ENCODE measurements at places on chromosomes 6 and 20.

- DNase-seq: no peak
These were observed 7.5 kb downstream of the HSPA12B start for GRCh38 chr20:3739926-3740451.

DNA sequence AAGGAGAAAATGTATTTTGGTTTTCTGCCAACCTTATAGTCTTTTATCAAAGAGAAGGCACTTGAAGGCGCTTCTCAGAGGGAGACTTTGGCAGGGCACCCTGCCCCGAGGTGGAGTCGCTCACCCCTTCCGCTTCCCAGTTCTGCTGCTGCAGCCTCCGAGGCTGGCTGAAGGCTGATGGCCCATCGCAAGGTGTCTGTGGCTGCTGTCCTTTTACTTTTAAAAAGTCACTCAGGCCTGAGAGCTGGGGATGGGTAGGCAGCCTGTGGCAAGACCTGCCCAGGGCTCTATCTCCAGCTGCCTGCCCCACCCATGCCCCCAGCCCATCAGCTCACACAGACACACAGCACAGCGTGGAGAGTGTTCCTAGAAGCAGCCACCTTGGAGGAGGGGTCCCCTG lies 206.6 kb upstream of the CST7 start:
- DNase-seq: no peak

DNA sequence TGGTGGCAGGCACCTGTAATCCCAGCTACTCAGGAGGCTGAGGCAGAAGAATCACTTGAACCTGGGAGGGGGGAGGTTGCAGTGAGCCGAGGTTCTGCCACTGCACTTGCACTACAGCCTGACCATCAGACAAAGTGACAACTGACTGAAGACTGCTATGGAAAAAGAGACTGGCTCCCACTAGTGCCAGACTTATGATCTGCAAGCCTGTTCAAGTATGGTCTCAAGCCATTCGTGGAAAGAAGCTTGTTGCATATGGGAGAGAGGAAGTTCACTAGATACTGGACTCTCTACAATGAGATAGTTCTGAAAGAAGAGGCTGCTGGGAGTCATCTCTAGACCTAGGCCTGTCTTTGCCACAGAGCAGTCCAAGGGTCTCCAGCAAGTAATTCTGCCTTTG lies 26.7 kb downstream of the MDN1 start:
- no peak for DNase-seq

DNA sequence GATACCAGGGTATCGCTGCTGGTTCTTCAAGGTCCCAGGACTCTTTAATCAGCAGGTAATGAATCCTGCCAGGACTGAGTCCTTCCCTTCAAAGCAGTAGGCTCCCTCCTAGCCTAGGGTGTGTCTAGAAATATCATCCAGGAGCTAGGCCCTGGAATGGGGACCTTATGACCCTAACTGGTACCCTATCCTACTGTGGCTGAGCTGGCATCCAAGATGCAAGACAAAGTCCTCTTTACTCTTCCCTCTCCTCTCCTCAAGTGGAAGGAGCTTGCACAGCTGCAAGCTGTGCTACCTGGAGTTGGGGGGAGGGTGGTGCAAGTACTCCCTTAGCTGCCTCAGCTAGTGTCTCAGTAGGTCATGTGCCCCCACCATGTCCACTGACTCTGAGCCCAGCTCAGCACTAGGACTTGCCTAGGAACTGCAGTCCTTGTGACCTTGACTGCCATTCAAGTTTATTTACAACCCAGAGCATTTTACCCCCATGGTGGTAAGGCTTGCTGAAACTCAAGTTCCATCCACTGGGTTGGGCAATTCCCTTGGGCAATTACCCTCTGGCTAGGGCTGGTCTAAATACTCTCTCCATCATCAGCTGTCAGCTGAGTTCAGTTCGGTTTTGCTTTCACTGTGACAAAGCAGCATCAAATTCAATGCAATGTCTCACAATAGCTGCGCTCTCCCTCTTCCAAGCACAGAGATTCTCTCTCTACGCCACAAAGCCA lies 48.4 kb upstream of the TOP1 start:
- no peak for DNase-seq

GRCh38 chr20:17747431-17747846 lies 47.7 kb downstream of the BANF2 start:
- no peak for DNase-seq
